ENCODE measurements at places on chromosomes 2 and 18.
A peak's percentile ranks its signal among the peaks of the same experiment; 100 is the strongest.

- no peak for DNase-seq
These were observed 131.4 kb upstream of the MAPRE2 start for GRCh38 chr18:34909637-34910364.

DNA sequence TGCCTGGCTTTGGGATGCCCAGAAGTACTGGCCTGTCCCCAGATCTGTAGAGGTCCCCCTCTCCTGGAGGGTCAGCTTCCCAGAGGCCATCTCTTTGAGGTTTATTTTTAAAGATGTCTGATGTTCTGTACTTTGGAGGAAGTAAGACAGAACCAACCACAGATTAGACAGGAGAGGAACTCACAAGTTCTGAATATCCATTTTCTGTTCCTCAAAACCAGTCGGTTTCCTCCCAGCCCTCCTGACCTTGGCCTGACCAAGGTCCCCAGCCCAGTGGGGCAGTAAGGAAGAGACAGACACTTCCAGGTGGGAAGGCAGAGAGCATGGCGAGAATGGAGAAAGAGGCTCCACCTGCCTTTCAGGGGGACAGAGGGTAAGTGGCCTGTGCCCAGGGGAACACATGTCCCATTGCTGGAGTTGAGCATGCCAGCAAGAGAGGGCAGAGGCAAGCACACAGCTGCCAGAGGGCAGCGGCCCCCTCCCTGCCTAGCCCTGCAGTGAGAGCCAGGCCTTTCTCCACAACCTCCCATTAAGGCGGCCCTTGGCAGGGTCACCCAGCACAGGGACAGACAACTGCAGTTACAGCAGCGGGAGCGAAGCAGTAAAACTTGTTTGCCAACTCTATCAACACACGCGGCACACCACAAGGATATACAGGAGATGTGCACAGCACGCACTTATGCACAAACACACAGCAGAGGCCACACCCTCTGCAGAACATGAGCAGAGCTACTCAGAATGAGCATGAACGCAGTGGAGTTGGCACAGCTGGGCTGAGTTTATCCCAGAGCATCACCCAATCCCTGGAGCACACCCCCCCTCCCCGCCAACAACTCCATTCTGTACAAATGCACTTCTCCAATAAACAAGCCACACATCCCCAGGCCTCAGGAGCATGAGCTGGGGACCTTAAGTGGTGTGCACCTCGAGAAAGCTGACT, 18.5 kb upstream of the SEMA4C start:
- no peak for DNase-seq

DNA sequence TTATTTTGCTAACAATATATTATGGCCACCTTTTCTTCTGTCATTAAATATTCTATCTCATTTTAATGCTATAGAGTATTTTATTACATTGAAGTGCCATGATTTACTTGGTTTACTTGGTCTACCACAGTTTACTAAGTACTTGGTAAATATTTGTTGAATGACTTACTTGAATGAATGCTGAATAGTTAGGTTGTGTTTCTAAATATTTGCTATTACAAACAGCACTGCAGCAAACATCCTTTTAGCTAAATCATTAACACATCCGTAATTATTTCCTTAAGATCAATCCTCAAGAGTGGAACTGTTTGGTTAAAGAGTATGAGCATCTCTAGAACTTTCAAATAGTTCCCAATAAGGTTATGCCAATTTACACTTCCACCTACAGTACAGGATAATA, 318.7 kb downstream of the MYCN start:
- no peak for DNase-seq

DNA sequence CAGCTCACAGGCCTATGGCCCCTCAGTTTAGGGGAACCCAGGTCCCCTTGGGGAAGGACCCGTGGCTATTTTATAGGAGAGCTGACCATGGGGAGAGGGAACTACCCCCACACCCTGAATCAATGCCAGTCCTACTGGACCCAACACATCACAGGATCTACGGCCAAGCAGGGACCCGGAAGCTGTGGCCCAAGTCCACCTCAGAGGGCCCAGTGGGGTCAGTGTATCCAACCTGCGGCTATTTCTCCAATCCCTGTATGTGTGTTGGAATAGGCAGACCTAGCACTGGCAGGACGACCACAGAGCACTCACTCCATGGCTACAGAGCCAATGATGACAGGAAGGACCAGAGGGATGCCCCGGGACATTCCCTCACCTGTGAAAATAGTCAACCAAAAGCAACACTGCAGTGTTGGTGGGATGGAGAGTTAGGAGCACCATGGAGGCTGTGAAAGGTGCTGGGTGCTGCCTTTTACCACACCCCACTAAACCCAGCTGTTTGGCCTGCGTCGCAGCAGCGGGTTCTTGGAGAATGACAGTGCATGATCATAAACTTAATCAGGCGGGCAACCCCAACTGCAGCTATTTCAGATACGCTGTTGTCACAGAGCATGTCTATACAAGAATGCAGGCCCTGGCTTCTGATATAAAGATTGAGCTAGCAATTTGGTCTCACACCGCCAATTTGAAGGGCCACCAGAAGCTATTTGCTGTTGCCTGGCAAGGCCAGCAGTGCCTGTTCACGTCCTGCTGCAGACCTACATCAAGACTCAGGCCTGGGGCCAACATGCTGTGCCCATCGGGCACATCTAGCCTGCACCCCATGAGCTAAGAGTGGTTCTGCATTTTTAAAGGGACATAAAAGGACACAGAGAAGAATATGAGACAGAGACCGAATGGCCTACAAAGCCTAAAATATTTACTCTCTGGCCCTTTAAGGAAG, 110.4 kb downstream of the EIPR1 start:
- DNase-seq: no peak

DNA sequence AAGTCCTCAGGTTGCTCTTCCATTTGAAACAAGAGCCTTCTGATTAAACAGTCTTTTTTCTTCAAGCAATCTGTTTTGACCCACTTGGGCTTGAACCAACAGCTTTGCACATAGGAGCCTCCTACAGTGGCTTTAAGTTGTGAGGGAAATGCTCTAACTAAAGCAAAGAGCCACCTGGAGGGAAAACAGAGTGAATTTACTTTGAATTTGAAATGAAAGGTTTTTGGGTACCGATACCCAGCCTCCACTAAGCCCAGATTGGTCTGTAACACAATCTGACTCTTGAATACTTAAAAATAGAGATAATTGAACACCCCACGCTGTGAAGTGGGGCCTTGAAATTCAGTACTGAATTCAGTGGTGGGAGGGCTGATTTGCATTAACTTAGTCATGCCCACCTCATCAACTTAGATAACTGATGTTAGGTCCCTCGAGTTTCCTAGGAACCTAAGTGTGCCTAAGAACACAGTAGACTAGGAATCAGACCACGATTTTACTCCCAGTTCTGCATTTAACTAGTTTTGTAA, 56.3 kb upstream of the ACVR1C start:
- no peak for DNase-seq

DNA sequence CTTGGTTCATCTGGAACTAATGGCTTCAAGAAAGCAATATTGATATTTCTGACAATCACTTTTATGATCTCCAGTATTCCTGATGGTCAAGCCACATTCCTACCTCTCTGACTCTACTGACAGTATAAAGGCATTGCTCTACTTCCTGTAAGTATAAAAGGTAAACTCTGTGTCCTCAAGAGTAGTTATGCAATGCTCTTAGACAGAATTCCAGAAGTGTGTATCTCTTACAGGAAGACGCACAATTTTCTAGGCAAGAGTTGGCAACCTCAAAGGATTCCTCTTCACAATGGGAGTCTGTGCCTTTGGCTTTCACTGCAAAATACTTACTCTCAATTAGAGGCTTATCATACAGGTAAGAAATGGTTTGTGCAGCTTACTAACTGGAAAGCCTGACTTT, 100.1 kb downstream of the THADA start:
- DNase-seq: no peak

- DNase-seq: no peak
These were observed 508.5 kb downstream of the RIT2 start for GRCh38 chr18:42606886-42607495.

DNA sequence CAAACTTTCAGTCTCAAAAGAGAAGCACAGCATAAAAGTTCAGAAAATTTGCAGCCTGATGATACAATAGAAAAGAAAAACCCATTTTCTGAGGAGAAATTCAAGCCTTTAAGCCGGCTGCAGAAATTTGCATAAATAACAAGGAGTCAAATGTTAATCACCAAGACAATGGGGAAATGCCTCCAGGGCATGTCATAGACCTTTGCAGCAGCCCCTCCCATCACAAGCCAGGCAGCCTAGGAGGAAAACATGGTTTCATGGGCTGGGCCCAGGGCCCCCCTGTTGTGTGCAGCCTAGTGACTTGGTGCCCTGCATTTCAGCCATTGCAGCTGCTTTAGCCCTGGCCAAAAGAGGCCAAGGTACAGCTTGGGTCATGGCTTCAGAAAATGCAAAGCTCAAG, 54.1 kb upstream of the CAVIN2 start:
- no peak for DNase-seq

DNA sequence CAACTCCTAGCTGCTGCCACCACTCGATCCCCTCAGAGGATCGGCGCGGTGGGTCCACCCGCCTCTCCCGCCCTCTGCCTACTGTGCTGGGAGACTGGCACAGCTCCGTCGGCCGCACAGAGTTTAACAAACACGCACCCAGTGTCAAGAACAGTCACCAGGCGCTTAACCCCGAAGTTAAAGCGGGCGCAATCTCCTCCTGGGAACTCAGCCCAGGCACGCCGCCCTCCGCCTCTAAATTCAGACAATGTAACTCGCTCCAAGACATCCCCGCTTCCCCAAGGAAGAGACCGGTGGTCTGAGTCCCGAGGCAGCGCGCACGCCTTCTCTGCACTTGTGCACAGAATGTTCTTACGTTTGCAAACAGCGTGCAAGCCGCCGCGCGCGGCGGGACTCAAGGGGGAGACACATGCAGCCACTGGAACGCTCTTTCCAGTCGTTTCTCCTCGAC, 533 bp downstream of the CXCR4 start:
- DNase-seq: no peak

- DNase-seq: no peak
These were observed 76.7 kb downstream of the TCF4 start for GRCh38 chr18:55511277-55511676.

DNA sequence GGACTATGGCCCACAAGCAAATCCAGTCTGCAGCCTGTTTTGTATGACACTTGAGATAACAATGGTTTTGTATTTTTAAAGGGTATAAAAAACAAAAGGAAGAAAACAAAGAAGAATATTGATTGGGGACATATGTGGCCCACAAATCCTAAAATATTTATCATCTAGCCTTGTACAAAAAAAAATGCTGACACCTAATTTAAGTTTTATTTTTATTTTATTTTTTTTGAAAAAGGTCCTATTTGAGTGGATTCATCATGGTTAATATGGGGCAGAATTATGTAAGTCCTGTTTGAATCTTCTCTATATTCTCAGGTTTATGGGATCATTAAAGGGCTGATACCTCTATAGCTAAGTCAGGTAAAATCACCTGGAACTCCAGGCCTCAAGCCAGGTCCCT, 525.7 kb downstream of the LRP1B start:
- DNase-seq: no peak

- DNase-seq: no peak
These were observed 115.4 kb downstream of the ACAA2 start for GRCh38 chr18:49697757-49698524.

GRCh38 chr2:121377646-121378045, 92.6 kb upstream of the TFCP2L1 start:
- DNase-seq: no peak

DNA sequence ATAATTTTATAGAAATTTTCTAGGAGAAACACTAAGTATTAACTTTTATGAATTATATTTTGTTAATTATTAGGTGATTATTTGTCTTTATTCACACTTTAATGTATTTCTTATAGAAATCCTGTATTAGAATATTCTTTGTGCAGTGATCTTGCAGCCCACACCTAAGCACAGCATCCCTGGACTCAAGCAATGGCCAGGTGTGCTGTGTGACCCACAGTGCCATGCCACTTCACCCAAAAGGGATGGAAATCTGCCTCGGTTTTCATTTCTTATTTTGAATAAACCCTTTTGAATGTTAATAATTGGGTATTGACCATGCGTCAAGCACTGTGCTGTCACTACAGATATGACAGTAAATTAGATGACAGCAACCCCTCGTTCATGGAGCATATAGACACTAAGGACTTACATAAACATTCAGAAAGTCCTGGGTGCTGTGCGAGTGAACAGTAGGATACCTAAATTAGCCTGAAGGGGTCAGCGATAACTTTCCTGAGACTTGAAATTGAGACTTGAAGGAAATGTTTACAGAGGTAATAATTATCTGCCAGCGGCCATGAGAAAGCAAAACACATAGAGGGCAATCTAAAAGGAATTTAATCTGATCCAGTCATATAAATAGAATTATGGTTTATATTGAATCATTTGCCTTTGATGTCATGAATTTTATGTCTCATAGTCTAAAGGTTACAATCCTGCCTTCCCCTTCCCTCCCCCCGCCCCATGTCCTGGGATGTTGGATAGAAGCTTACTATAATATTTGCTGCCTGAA, 52.7 kb upstream of the CALCRL start:
- peak; percentile 41 for DNase-seq

GRCh38 chr2:165839610-165840009, 45.6 kb upstream of the GALNT3 start:
- no peak for DNase-seq
